Astrocyte (in vitro differentiated cells and primary cell): ENCODE measurements at places on chromosomes 3 and 15.

- no peak for DNase-seq
Measured at GRCh38 chr15:56371495-56372147, 6.4 kb downstream of the TEX9 start.

DNA sequence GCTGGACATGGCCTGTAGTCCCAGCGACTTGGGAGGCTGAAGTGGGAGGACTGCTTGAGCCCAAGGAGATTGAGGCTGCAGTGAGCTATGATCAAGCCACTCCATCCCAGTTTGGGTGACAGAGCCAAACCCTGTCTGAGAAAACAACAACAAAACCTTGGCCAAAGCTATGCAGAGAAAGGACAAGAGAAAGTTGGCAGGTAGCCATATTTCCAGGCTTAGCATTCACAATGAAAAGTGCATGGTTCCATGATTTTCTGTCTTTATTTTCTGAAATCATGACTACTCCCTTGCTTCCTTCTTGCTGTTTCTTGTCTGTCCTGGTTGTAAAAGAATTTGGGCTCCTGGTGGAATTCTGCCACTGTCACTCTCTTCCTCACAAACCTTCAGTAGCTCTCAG lies 284.6 kb upstream of the C2CD4B start:
- no peak for DNase-seq

- DNase-seq, result no peak
Measured at GRCh38 chr3:111607240-111607920, 12.2 kb upstream of the ZBED2 start.

DNA sequence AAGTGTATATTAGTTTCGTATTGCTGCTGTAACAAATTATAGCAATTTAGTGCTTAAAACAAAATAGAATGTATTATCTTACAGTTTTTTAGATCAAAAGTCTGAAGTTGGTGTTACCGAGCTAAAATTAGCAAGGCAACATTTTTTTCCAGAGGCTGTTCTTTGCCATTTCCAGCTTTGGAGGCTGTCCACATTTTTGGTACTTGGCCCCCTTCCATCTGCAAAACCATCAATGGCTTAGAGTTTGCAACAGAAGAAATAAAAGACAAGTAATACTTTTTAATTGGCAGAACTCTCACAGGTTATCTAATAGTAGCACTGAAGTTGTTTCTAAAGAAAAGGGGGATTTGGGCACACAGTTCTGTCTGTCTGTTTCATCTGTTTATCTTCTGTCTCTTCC lies 1248.5 kb downstream of the ROBO1 start:
- peak; percentile 39 for DNase-seq

DNA sequence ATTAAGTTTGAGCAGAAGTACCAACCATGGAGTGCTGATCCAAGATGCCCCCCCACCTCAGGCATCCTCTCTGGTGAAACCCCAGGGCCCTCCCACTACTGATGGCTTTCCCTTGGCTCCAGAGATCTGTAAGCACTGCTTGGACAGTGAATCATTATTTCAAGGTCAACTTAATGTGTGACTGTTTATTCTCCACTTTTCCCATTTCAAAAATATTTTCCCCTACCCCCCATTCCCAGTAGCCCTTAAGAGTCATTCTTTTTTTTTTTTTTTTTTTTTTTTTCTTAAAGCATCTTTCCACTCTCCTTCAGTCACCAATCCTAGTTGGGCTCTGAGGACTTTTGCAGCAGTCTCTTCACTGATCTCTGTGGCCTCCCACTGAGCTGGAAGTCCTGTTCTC lies 82.6 kb downstream of the PCCB start:
- DNase-seq, result peak; percentile 77

DNA sequence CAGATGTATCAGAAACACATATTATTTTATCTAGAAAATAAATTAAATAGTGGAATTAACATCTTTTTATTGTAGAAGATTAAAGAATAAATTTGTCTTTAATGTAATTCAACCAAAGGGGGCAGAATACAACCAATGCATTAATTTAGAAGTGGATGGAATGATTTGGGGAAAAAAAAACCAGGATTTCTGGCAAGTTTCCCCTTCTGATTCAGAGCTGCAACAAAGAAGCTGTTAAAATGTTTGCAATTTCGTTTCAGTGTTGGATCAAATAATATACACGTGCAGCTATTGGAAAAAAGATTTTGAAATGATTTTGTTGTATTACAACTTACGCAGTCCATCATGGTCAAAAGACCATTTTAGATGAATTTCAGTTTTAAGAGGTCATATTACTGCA lies 71.6 kb upstream of the ZNF280D start:
- DNase-seq, result peak; percentile 42
